Activated CD4-positive, alpha-beta memory T cell treated with anti-CD3 and anti-CD28 coated beads for 36 hours (primary cell): ENCODE measurements at places on chromosomes 7 and 10. TPM values are rescaled to one million over a fixed set of nuclear protein-coding genes. Genes with fewer than 3 reads are reported as not detected.

MYH16 gene
- not detected for total RNA-seq

MACC1 gene
- total RNA-seq, result 0.10 TPM

FLNC gene
- total RNA-seq, result 0.05 TPM

CLCN1 gene
- total RNA-seq, result not detected

GARIN1A gene
- 0.10 TPM for total RNA-seq

STEAP1B gene
- total RNA-seq, result not detected

ZNF438 gene
- 3.7 TPM for total RNA-seq

IGFBP1 gene
- total RNA-seq, result not detected

BAIAP2L1 gene
- 3.2 TPM for total RNA-seq

SLC13A4 gene
- total RNA-seq, result not detected

HOXA3 gene
- total RNA-seq, result not detected

ENTPD1 gene
- total RNA-seq, result 2.5 TPM

FAM149B1 gene
- 14.6 TPM for total RNA-seq

CDK14 gene
- not detected for total RNA-seq

ATRNL1 gene
- 0.17 TPM for total RNA-seq

PRRT4 gene
- total RNA-seq, result 0.12 TPM

GSTO2 gene
- total RNA-seq, result 2.3 TPM

CARD11 gene
- total RNA-seq, result 107 TPM

BLOC1S2 gene
- total RNA-seq, result 50.5 TPM

TSPAN15 gene
- total RNA-seq, result 3.1 TPM

COL26A1 gene
- not detected for total RNA-seq

MRLN gene
- not detected for total RNA-seq

HOXA13 gene
- not detected for total RNA-seq

ADAM22 gene
- 1.8 TPM for total RNA-seq

GRB10 gene
- 9.9 TPM for total RNA-seq

TMEM139 gene
- total RNA-seq, result 0.70 TPM

TRIM56 gene
- 42.3 TPM for total RNA-seq

FAM25G gene
- not detected for total RNA-seq

FBXL13 gene
- 0.63 TPM for total RNA-seq

POLL gene
- total RNA-seq, result 30.8 TPM

MAD1L1 gene
- total RNA-seq, result 44.4 TPM

RBM20 gene
- not detected for total RNA-seq
